ENCODE measurements at places on chromosomes 1 and 21.

DNA sequence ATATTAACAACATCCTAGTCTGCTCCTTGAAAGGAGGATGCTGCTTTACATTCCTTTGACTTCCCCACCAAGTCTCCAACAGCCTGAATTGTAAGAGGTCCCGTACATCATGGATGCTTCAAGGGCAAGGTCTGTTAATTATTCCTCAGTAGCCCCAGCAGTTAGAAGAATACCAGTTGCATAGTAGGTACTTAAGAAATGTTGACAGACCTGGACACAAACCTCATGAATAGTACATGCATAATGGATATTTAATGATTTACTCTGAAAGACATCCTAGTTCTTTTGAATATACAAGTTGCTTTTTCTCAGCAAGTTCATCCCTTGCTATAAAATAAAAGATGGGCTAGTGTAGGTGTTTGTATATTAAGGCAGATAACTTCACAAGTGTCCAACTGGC lies 112.1 kb upstream of the DPYD start:
- DNase-seq, result no peak

GRCh38 chr1:7299329-7299799 lies 471.7 kb upstream of the VAMP3 start:
- peak; percentile 80 for DNase-seq

GRCh38 chr1:41003127-41003639 lies 18.3 kb downstream of the SLFNL1 start:
- DNase-seq, result no peak

GRCh38 chr1:10020086-10020485 lies 12.7 kb upstream of the UBE4B start:
- DNase-seq, result no peak

- DNase-seq, result no peak
These were observed 59.1 kb downstream of the APCS start for GRCh38 chr1:159646687-159647086.

DNA sequence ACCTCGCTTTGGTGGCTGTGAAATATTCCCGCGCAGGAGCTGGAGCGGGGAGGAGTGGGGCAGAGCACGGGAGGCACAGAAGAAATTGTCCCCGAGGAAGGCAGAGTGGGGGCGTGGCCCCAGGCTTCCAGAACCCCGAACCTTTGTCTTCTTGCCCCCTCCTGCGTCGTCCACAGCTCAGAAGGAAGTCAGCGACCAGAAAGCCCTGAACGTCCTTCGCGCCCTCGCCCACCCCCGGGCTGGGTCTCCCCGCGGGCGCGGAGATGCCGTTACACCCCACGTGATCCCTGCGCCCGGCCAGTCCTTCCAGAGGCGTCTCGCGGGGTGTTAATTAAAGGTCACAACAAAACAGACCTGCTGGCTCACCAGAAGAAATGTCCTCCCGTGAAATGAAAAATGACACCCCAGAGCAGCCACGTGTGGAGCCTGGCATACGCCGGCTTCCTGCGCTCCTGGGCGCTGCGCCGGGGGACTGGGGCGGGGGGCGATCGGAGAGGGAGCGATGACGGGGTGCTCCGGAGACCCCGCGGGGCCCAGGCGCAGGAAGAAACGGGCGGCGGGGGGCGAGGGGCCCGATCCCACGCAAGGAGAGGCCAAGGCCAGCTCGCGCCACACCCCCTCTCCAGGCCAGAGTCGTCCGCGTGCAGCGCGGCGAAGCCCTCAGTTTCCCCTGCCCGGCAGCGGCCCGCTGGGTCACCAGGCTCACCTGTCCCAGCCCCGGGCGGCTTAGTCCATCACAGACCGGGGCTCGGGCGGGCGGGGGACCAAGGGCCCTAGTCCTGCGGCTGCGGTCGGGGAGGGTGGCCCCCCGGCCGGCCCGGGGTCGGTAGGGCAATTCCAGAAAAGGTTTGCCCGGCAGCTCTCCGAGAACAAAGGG lies 995 bp upstream of the KIF26B start:
- peak; percentile 81 for DNase-seq

DNA sequence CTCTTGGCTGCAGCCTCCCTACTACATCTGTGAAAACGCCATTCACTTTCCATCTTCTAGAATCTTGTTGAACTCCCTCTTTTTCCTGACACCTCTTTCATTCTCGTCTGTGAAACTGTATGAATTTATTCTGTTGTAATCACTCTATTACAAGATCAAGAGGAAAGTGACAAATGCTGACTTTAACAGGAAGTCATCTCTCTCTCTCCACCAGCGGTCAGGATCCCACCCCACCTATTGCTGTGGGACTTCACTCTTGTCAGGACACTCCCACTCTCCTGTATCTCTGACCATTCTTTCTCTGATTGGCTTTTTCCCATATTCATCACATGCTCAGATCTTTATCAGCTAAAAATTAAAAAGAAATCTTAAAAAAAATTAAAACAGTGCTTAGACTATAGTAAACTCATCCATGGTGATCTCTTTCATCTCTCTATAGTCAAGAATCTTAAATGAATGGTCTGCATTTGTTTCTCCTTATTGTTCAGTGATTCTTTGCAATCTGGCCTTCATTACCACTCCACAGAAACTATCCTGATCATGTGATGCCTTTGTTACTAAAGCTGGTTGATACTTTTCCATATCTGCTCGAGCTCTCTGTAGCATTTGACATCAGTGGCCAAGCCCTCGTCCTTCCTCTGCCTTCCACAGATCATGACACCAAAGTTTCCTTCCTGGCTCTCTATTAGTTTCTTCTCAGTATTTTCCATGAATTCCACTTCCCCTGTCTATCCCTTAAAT lies 113.6 kb downstream of the UCHL5 start:
- no peak for DNase-seq

GRCh38 chr1:28800324-28800723 lies 11.6 kb upstream of the OPRD1 start:
- no peak for DNase-seq

DNA sequence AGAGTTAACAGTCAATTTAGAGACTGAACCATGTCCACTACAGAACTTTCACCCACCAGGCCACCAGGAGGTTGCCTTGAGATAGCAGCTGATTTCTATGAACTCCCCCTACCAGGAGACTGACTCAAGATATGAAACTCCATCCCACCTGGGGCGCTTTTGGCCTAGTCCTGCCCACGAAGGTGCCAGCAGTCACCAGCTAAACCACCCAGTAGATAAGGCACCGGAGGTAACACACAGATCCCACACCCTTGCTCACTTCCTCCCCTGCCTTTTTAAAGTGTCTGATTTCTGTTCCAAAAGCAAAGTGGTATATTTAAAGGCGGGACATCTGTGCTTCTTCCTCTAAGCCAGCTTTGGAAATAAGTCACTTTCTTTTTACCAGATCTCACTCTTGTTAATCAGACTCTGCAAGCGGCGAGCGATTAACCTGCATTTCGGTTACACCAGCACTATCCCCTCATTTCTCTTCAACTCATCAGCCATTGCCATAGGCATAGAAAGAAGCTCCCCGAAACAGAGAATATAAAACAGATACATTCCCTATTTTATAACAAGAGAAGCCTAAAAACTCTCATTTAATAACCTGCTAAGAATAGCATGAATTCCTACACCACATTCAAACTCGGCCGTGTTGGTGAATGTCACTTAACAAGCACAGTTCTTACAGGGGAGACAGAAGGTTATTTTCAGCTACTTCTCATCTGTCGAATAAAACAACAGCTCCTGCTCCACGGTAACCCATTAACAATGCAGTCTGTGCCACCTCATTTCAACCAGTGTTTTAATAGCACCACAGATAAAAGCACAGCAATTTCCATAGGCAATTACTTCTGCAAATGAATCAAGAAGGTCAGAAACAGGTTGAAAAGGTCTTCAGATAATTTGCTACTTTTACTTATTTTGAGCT lies 318.1 kb downstream of the KCNH1 start:
- no peak for DNase-seq
